Sciatic nerve (tissue), 2 donors: ENCODE measurements at places on chromosomes 1 and 21. TPM values are rescaled to one million over a fixed set of nuclear protein-coding genes. Genes with fewer than 3 reads are reported as not detected.

- no peak for DNase-seq
Measured at GRCh38 chr1:173208146-173208545, 1.0 kb upstream of the TNFSF4 start.

The EFHD2 gene
- 28.7 TPM for total RNA-seq

GRCh38 chr1:24275510-24275909 is 43.6 kb upstream of the GRHL3 start:
- DNase-seq: no peak

The KCNA2 gene
- total RNA-seq: 43.8 TPM

DNA sequence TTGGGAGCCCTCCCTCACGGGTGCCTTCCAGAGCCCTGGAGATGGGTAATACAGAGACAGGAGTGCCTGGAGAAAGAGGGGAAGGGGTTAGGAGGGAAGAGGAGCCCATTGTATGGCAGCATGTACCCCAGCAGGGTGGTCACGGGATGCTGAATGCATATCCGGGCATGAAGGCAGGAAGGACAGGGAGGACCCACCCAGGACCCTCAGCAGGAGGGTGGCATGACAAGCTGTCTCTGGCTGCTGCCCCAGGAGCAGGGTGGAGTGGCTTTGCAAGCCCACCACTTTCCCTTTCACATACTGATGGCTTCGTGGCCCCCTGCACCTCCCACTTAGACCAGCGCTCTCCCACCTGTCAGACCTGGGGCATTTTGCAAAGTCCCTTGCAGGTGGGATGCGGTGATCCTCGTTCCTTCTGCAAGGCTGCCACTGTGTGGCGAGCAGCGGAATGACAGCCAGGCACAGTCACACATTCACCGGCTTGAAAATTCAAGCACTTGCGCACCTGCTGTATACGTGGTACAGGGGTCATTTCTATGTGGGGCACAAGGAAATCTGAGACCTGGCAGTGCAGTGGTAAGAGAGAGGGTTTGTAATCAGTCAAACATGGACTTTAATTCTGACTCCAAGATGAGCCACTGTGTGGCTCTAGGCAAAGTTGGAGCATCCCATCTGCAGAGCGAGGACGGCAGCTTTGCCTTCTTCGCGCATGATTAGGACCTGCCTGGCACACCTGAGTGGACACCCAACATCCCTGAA is 53.2 kb upstream of the TMEM51 start:
- DNase-seq: no peak

- DNase-seq: no peak
Measured at GRCh38 chr1:118158924-118159323, 26.1 kb downstream of the SPAG17 start.

The DNALI1 gene
- 11.5 TPM for total RNA-seq

- no peak for DNase-seq
Measured at GRCh38 chr1:229869240-229869639, 197.8 kb upstream of the GALNT2 start.

DNA sequence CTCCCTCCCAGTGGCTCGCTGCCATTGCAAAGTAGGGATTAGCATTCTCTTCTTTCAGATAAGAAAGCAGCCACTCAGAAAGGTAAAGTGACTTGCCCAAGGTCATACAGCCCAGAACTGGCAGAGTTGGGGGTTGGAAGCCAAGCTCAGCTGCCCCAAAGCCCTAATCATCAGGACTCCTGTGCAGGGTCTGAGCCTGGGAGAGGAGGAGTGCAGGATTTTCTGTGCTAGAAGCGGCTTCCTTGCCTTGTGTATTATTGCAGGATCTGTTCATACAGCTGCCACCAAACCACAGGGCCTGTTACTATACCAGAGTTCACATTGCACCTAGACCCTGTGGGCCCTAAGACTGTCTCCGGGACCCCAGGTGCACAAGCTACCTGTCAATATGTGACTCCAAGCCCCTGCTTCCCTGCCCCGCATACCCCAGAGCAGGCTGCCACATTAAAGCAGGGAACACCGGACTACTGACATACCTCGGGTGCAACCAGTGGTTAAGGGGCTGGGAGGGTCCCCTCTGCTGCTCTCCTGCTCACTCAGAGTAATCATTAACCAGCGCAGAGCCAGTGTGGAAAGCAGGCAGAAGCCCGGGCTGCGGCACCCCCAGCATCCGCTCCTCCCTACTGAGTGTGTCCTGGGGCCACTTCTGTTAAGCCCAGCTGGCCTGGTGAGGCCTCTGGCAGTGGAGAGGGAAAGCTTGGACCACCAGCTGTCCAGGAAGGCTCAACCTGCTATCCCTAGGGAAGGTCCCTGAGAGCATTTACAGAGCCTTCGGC is 15.8 kb downstream of the HSPG2 start:
- DNase-seq: no peak

GRCh38 chr1:209831615-209832014 is 3.8 kb downstream of the UTP25 start:
- DNase-seq: no peak

DNA sequence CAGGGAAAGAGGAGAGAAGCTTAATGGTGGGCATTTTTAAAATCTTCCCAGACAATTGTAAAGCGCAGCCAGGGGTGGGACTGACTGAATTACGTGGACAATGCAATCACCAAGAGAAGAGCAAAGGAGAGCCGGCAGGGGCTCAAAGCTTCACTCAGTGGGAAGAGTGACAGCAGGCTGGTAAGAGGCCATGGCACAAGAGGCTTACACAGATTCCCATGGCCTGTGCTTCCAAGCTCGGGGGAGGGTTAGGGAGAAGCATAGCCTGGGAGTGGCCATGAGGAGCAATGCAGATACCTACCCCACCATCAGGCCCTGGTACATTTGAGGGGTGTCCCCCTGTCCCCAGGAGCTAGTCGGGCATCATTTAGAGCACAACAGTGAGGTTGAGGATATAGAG is 27.1 kb upstream of the SEC16B start:
- no peak for DNase-seq

The FGR gene
- 15.3 TPM for total RNA-seq

The RNU1-3 gene
- 13,769 TPM for total RNA-seq

DNA sequence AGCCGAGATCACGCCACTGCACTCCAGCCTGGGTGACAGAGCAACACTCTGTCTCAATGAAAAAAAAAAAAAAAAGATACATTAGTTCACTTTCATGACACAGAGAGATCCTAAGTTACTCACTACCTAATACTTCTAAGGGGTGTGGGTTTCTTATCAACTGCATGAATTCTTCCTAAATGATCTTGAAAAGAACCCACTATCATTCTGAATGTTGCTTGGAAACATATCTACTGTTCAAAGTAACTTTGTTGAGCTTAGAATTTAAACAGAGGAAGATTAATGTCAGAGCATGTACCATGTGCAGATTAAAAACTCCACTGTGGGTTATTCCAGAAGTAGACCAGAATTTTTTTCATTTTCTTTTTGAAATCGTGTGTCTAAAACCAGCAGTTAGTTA is 241.5 kb downstream of the LTN1 start:
- no peak for DNase-seq

GRCh38 chr1:23522244-23522982 is 8.6 kb downstream of the E2F2 start:
- no peak for DNase-seq

- no peak for DNase-seq
Measured at GRCh38 chr1:244065063-244065793, 14.1 kb downstream of the ZBTB18 start.
